A549 treated with CpdA at 1 μM for 4 hours (cell line): ENCODE measurements at places on chromosomes 12 and 14. TPM values are rescaled to one million over a fixed set of nuclear protein-coding genes. Genes with fewer than 3 reads are reported as not detected.

Gene RASSF3
- total RNA-seq, result 29.7 to 34.9 TPM (median 32.5 TPM) in 5 replicates

Gene DPPA3
- total RNA-seq, result not detected in 5 replicates

Gene ZNF384
- 52.4 to 68.0 TPM (median 62.6 TPM) in 5 replicates for total RNA-seq

Gene NUDT4
- total RNA-seq, result 28.3 to 30.3 TPM (median 30.0 TPM) in 5 replicates

Gene OGFOD2
- 12.8 to 17.7 TPM (median 16.8 TPM) in 5 replicates for total RNA-seq

Gene LYZ
- total RNA-seq, result 0.11 to 0.64 TPM (median 0.35 TPM) in 3 of 5 replicates, not detected in the others

Gene HOXC10
- 2.2 to 3.1 TPM (median 2.8 TPM) in 5 replicates for total RNA-seq

Gene C12orf75
- 122 to 134 TPM (median 123 TPM) in 5 replicates for total RNA-seq

Gene ACOT4
- 1.4 to 2.2 TPM (median 2.0 TPM) in 5 replicates for total RNA-seq

Gene NKX2-8
- 1.5 to 3.8 TPM (median 2.8 TPM) in 5 replicates for total RNA-seq
